ENCODE measurements at places on chromosomes 3 and 15.

GRCh38 chr15:62957130-62957529 is 85.4 kb upstream of the TPM1 start:
- DNase-seq, result no peak

GRCh38 chr3:147414390-147415138 is 5.4 kb downstream of the ZIC1 start:
- no peak for DNase-seq

DNA sequence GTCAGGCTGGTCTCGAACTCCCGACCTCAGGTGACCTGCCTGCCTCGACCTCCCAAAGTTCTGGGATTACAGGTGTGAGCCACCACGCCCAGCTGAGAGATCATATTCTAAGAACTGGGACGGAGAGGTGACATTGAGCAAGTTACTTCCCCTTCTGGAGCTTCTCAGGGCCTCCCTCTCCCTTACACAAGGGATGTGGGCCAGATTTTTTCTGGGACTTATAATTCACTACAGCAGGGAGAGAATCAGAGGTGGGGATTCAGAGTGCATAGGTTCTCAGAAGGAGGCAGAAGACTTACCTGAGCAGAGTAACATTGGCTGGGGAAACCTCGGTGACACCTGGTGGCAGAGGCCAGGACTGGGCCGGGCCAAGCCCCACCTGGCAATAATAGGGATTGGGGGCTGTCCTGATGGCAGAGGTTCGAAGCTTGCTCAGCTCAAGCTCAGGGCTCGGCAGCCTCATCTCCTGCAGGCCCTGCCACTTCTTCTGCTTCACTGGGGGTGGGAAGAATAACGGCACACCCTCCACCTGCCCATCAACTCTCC is 6.8 kb downstream of the LTK start:
- DNase-seq, result no peak

DNA sequence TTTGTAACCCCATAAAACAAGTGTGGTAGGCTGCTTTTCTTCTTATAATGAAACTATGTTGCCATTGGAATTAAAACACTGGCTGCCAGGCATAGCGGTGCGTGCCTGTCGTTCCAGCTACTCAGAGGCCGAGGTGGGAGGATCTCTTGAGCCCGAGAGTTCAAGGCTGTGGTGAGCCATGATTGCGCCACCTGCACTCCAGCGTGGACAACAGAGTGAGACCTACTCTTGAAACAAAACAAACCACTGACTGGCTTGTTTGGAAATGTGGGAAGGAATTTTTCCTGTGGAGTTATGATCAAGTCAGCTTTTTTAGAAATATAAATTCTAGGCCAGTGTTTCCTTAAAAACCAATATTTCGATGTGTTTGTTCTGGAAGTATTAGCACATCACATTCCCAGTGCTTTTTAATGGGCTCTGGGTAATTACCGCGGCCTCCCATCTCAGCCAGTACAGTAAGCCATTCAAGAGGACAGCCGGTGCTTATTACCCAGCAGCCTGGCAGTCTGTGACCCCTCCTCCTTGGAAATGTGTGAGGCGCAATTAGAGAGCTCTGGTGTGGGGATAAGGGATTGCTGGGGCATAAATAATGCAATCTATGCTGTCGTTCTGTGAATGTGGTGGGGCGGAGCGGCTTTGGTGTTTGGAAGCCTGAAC is 58.3 kb upstream of the TRAK1 start:
- DNase-seq, result no peak

- no peak for DNase-seq
Observed at GRCh38 chr3:188358787-188359493, 205.0 kb downstream of the LPP start.

Measured in GM06990 (cell line).